Activated CD4-positive, alpha-beta T cell treated with anti-CD3 and anti-CD28 coated beads, Interleukin-2, Interleukin-6, amounts not matched to agents 100 ng/mL and 50 ng/mL, durations not matched to agents 16 hours and 8 hours (primary cell): ENCODE measurements at places on chromosomes 3 and 15.

- no peak for DNase-seq
These were observed 46.1 kb upstream of the SLCO2A1 start for GRCh38 chr3:134075846-134076245.

- DNase-seq: no peak
These were observed 109.5 kb upstream of the KCNAB1 start for GRCh38 chr3:156010829-156011228.

DNA sequence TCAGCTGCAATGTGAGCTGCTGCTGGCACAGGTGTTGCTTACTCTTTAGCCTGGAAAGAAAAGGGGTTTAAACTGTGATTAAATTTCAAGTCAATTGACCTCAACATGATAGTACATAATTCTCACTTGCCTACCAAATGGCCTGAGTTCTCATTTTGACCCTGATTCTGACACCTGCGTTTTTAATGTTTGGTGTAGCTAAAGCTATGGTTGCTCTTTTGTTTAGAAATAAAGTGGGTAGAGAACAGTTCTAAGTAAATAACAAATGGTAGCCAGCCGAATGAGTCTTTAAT is 100.8 kb upstream of the SOX2 start:
- DNase-seq: no peak

DNA sequence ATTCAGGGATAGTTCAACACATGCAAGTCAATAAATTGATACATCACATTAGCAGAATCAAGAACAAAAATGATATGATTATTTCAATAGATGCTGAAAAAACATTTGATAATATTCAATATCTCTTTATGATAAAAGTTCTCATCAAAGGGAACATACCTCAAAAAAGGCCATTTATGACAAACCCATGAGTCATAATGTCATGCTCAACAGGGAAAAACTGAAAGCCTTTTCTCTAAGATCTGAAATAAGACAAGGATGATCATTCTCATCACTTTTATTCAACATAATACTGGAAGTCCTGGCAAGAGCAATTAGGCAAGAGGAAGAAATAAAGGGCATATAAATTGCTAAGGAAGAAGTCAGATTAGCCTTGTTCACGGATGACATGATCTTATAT is 54.1 kb upstream of the TMEM158 start:
- DNase-seq: no peak

DNA sequence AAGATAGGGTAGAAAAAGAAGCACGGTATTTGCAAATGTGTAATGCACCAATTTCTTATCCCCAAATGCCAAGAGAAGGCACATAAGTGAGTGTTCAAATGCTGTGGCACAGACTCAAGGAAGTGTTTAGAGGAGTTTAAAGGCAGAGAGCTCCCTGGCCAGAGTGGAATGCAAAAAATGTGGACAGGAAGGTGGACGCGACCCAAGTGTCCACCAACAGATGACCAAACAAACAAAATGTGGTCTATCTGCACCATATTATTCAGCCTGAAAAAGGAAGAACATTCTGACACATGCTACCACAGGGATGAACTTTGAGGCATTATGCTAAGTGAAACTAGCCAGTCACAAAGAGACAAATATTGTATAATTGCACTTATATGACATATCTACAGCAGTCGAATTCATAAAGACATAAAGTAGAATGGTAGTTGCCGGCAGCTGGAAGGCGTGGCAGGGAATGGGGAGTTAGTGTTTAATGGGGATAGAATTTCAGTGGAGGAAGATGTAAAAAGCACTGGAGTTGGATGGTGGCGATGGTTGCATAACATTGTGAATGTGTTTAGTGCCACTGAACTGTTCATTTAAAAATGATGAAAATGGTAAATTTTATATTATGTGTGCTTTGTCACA is 126.6 kb downstream of the SRGAP3 start:
- no peak for DNase-seq

- peak; percentile 84 for DNase-seq
These were observed 1037.0 kb upstream of the CFAP20DC start for GRCh38 chr3:60086811-60087210.

DNA sequence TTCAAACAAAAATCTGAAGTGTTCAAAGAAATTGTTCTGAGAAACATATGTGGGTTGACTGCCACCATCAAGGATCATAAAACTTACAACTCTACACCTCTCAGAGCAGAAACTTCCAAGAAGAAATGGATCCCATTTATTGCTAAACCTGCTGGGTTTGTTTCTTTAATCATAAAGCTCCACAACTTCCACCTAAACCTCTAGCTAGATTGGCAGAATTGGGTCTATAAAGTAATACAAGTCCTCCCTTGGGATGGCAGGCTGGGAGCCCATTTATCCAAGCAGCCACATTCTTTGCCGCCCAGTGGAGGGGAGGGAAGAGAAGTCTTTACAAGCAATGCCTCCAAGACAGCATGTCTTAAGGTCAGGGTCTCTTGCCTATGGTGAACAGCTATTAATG is 40.5 kb upstream of the CMTM8 start:
- no peak for DNase-seq

- no peak for DNase-seq
These were observed 69.1 kb upstream of the TNFAIP8L3 start for GRCh38 chr15:51163843-51164242.

GRCh38 chr3:88807491-88808105 is 299.8 kb upstream of the EPHA3 start:
- DNase-seq: no peak

DNA sequence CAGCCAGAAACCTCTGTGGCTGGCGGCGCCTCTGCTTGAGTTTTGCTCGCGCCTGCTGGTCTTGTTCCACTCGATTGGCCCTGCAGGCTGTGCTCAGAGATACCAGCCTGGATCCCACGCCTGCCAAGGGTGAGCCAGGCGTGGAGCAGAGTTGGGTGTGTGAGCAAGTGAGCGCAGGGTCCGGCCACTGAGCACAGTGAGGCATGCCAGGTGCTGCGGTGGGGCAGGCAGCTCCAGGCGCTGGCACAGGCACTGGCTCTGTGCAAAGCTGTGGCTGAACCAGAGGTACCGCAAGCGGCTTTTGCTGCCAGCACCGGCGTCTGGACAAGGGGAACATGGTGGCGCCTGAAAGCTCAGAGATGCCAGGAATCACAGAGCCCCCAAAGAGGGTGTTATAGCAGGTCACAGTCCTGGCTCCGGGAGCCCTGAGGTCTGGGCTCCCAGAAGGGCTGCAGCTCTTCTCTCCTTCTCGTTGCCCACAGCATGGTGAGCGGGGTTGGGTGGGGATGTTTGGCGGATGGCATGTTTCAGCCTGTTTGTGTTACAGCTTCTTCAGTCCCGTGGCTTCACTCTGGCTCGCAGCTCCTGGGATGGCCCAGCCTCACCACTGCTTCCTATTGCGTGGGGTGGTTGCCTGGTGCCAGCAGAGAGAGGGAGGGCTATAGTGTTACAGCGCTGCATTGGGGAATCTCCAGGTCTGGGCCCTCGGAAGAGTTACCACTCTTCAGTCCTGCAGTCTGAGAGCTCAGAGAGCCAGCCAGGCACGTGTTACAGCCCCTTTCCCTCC is 73.9 kb downstream of the NR1D2 start:
- no peak for DNase-seq

- no peak for DNase-seq
These were observed 62.4 kb upstream of the TRPM1 start for GRCh38 chr15:31163769-31164572.
